ENCODE measurements at places on chromosomes 12 and 14.
A peak's percentile ranks its signal among the peaks of the same experiment; 100 is the strongest.

DNA sequence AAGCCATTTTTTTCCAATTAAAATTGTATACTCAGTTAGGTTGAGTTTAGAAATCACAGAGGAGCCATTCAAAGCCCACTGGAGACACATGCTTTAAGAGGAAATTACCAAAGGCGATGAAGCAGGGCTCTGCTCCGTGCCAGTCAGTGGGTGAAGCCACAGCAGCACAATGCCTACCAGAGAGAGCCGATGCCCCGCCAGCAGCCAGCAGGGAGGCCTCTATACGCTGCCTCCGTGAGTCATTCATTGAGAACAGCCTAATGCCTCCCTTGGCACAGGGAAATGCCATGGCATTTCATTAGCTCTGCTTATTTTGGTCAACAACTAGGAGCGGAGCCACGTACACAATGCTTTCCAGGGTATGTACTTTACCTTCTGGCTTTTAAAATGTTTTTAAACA lies 197.8 kb upstream of the FRMD6 start:
- no peak for DNase-seq

- DNase-seq = no peak
Observed at GRCh38 chr14:64628940-64629408, 75.2 kb upstream of the PLEKHG3 start.

DNA sequence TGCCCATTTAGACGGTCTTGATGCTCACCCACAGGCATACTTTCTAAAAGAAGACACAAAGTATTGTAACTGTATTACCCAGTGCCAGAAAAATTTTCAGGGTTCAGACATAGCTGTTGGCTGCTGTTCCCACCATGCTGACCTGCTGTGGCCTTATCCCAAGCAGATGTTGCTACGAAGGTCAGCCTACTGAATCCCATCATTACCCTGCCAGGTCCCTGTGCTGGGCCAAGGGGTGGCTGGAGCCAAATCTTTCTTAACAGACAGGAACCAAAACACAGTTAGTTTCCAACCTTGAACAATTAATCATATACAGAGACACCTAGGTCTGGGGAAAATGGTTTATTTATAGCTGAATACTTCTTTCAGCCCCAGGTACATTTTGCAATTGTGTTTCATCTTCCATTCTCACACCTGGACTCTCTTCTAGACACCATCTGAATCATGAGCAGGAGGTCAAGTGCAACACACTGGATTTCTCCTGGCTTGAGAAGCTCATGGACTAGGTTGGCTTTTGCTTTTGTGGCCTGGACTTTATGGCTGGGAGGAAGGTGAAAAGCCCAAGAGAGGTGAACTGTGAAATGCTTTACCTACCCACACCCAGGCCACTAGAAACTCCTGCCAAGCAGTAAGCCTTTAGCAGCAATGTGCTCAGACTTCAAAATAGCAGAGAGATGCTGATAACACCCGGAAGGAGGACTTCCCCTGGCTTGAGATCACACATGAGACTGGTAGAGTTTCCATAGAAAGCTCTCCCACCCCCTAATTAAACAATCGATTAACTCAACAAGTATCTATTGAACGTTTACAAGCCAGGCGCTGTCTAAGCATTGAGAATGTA lies 150.1 kb downstream of the SUDS3 start:
- DNase-seq = no peak

- DNase-seq = no peak
Observed at GRCh38 chr12:10957741-10958140, 18.7 kb upstream of the TAS2R14 start.

GRCh38 chr12:118714051-118714460 lies 267.3 kb upstream of the SRRM4 start:
- peak; percentile 48 for DNase-seq

GRCh38 chr12:66140731-66141130 lies 10.2 kb upstream of the LLPH start:
- no peak for DNase-seq

DNA sequence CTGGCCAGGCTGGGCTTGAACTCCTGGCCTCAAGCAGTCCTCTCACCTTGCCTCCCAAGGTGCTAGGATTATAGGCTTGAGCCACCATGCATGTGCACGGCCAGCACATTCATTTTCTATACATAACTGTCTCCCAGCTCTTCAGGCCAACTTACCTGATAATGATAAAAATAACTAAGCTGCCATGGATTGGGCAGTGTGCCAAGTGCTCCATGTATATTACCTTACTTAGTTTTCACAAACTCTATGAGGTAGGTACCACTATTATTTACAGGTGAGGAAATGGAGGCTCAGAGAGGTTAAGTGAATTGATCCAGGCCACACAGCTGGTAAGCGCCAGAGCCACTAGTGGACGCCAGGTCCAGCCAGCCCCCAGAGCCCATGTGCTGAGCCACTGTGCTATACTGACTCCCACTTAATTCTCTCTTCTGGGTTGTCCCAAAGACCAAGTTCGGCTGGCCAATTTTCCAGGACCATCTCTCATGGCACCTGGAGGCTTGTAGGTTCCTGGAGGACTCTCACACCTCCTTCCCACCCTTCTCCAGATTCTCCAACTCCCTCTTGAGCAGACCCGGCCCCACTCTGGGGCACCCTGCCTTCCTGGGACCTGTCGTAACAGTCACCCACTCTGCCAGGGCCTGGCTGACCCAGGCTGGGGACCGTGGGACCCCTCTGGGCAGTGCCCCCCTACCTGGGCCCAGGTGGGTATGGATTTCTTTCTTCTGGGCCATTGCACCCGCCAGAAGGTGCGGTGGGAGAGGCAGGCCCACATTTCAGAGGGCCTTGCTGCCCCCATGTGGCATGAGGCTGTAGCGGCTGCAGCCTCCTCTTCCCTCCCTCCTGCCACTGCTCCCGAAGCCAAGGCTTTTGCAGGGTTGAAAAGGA lies 30.2 kb upstream of the CIPC start:
- peak; percentile 74 for DNase-seq

DNA sequence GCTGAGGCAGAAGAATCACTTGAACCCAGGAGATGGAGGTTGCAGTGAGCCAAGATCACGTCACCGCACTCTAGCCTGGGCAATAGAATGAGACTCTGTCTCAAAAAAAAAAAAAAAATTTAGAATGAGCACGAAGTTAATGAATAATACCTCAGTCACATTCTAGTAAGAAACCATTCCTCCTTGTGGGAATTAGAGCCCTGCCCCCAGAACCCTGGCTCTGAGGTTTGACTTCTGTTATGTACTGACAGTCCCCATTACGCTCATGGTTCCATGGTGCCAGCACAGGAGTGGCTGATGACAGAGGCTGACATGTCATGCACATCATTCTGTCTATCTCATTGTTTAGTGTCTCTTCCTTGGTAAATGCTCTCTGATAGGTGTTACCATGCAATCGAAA lies 132.6 kb upstream of the FGD4 start:
- DNase-seq = no peak

- no peak for DNase-seq
Observed at GRCh38 chr14:98937712-98938505, 334.1 kb downstream of the BCL11B start.

GRCh38 chr12:117047810-117048584 lies 51.2 kb downstream of the TESC start:
- DNase-seq = no peak

Data from suppressor macrophage treated with lipopolysaccharide for 4 hours (primary cell).